ENCODE measurements at places on chromosomes 12 and 14.

DNA sequence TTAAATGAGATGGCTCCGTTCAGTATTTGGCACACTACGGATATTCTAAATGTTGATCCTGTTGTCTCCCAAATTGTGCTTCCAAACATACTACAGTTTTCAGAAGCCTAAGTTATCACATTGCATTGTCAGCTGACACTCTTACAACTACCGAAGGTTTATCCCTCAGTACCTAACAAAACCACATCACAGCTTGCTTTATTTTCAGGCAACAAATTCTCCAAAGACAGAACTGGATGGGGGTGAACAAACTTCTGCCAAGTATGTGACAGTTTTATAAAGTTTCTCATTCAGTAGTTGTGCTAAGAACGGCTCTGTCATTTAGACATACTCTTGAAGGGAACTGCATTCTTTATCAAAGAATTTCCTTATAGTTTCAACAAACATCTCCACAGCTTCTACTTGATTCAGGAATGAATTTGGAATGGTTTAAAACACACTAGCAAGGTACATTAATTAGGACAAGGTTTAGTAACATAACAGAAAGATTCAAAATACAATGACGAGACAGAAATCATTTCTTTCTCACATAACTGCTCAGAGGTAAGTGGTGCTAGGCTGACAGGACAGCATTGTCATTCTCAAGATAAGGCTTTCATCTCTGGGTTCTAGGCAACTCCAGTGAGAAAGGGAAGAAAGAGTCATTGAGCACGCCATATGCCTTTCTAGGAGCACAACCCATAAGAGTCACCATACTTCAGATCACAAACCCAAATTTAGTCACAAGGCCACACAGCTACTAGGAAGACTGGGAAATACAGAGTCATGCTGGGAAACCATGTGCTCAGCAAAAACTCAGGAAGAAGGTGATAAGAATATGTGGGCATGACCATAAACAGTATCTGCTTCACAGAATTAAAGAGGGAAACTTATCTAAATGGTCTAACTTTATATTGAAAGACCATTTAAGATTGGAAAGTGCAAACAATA is 100.7 kb downstream of the DUSP6 start:
- DNase-seq: no peak

DNA sequence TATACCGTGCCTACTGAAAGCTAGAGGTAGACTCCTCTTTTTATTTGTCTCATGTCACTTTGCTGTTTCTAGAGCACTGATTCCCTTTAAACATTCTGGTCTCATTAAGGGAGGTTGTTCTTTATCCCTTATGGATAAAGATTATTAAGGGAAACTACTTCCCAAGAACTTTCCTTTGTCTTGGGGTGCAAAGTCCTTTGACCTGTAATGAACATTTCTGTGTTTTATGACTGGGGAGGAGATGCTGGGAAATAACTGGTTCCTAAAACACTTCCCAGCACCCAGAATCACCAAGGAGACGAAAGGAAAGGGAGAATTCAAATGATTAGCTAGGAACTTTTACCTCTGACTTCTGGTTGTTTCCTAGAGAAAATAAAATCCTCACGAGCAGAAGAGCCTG is 63.2 kb upstream of the ACTN1 start:
- no peak for DNase-seq

DNA sequence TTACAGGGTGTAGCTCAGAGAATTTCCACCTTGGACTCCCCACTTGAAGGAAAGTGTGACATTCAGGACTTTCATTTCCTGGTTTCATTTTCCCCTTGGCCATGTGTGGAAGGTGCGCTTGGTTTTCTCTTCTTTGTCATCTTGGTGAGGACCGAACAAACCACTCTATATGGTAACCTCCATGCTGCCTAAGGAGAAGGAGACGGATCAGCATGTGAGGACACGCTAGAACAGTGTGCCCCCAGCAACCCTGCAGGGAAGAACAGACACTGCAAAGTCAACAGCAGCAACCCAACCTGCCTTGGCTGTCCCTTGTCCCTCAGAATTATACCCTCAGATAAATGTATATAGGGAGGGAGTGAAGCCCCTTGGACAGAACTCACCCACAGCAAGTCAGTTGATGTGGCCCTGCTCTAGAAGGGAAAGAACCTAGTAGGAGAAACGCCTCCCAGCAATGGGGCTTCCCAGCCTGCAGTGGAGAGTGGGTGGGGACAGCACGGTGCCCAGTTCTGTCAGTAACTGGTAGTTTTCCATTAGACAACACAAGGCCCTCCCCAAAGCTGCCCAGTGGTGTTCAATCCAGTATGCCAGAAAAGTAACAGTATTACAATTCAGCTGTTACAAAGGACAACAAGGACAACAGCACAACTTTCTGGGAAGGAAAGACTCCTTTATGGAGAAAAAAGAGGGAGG is 18.9 kb upstream of the COCH start:
- no peak for DNase-seq

DNA sequence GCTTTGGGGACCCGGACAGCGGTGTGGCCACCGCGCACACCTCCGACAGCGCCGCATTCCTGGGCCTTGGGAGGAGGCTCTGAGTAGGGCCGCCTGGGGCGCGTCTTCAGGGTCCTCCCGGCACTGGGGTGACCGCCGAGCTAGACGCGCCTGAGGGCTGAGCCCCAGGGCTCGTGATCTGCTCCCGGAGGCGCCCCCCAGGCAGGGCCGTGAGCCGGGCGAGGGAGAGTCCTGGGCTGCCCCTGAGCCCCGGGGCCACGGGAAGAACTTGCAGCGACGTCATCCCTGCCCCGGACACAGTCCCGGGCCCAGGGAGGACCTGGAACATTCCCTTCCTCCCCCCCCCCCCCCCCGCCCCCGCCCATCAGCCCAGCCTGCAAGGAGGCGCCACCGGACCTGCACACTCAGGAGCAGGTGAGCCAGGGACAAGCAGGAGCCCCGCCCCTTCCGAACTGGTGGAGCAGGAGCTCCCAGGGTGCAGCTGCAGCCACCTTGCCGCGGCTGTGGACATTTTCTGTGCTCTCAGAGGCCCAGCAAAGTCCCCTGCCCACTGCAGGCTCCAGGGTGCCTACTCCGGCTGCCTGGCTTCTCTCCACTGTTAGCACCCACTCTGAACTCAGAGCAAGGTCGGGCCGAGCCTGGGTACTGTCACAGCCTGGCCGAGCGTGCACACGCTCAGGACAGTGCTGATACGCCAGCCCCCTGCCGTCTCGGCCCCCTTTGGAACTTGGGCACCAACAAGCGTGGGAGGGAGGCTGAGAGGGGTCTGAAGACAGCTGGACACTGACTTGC is 50.7 kb downstream of the A2M start:
- DNase-seq: no peak

DNA sequence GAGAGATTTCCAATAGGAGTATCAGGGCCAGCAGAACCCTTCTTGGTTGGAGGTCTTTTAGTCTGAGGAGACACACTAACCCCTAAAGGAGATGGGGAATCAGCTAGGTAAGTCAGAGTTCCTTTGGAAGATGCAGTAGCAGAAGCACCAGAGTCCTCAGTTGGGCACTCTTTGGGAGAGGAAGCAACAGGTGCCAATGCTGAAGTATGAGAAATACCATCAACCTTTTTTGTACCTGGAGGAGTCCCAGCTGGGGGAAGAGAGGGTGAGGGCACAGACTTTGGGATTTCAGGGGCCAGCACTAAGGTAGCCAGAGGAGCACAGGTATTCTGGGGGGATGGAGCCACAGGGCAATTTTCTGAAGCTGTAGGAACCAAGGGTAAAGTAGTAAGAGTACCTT is 6.0 kb downstream of the NACA start:
- DNase-seq: no peak

DNA sequence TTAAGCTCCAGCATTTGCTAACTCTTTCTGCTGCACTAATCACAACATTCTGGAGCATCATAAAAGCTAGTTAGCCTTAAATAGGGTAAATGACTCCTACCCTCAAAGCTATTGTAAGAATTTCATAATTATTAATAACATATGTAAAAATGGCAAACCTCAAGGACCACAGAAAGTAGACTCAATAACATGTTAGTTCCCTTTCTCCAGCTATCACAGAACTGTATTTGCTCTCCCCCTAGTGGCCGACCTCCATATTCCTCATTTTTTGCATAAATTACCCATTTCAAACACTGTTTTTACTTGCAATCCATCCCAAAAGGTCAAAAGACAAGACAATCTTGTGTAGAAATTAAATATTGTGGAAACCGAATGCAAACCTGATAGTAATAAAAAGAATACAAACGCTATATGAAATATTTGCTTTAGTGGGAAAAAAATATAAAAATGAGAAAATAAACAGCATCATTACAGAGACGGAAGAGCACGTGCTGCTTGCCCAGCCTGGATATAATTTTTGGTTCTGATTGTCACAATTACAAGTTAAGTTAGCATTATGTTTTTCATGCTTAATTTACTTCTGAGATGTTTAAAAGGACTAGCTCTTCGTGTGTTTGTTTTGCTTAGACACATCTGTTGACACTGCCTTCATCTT is 97.9 kb downstream of the RERGL start:
- DNase-seq: no peak

GRCh38 chr12:16166563-16167470 is 110.7 kb downstream of the SLC15A5 start:
- DNase-seq: no peak

DNA sequence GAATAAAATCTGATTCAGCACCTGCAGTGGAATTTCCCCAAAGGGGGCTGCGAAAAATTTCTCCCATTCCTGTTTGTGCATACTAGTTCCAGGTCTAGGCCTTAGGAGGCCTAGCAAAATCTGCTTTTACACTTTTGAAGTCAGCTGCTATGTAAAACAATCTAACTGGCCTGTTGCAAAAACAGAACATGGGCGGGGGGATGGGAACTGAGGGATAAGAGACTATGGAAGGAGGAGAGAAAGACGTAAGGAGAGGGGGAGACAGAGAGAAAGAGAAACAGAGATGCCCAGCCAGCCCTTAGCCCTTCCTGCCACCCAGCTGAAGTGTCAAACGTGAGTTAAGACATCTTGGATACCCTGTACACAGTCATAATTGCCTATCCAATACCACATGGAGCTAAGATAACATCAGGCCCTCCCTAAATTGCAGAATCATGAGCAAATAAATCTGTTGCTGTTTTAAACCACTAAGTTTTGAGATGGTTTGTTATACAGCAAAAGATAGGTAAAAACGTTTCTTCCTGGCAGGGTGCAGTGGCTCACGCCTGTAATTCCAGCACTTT is 45.6 kb downstream of the SPTLC2 start:
- no peak for DNase-seq

GRCh38 chr12:2274733-2275132 is 221.9 kb downstream of the CACNA1C start:
- no peak for DNase-seq

DNA sequence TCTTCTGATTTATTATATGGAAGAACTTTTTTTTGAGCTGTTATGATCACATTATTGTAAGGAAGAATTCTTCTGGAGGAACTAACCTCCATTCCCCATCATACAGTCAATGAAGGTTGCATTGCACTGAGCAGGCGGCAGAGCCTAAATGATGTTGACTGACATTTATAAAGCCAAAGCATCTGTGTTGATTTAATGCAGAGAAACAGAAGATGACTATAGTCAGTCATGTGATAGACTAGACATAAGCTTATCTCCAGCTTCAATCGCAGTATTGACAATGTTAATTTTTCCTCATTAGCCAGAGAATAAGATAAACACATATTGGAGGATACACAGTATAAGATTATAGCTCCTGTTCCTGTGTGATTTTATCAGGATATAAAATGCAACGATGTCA is 82.0 kb downstream of the PRICKLE1 start:
- no peak for DNase-seq

DNA sequence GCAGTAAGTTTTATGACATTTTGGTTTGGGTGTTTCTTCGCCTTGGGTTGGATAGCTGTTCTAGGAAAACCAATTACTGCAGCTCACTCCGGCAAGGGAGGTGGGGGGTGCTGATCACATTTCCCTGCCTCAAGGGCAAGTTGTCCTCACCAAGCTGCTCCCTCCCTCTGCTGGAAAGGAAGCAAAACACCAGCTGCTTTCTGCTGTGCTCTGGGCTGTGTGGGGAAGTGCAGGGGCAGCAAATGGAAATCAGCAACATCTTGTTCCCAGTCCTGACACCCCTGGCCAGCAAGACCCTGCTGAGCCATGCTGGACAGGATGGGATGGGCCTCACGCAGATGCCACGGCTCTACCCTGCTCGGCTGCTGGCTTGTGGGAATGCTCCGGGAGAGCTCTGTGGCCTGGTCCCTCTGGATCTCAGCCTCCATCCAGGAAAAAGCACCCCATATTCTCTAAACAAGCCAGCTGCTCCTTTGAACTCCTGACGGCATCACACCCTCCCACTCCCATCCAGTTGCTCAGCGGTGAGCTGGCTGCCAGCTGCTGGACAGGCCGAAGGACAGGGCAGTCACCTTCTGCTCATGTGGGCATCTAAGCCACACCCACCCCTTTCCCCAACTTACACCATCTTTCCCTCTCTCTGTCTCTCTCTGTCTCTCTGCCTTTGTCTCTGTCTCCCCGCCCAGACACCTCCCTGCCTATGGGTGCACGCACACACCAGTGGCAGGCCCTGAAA is 52.4 kb upstream of the EIF5 start:
- DNase-seq: no peak

DNA sequence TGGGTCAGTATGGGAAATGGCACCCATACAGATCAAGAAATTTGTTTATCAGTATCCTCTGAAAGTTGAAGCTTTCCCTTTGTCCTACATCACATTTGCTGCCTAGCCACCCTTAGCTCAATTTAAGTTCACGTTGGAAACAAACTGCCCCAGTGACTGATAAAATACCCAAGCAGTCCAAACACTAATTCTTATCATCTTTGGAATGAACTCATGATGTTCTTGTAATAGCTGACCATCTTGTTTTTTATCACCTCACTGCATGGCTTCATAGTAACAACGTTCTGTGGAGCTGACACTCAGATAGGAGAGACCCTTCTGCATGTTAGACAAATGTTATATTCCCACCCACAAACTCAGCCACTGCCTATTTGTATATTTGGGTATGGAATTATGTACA is 93.4 kb downstream of the GPR135 start:
- DNase-seq: no peak

- DNase-seq: no peak
Observed at GRCh38 chr12:91893476-91893875, 252.2 kb downstream of the BTG1 start.
